Fibroblast of skin of scalp (primary cell): ENCODE measurements at places on chromosomes 3 and 15.

DNA sequence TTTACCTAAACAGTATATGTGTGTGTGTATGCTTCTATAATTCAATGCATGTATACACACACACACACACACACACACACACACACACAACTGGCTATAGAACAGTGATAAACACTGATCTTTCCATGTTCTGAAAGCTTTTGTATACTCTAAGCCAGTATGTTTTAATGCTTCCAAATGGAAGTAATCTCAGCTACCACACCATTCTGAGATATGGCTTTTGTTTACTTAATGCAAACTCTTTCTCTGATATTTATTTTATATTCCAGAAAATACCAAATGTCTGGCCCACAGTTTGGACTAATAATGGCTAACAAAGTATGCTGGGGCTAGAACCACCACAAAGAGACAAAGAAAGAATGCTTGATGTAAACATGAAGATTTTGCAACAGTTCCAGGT is 199.4 kb upstream of the ARHGEF26 start:
- DNase-seq: no peak

DNA sequence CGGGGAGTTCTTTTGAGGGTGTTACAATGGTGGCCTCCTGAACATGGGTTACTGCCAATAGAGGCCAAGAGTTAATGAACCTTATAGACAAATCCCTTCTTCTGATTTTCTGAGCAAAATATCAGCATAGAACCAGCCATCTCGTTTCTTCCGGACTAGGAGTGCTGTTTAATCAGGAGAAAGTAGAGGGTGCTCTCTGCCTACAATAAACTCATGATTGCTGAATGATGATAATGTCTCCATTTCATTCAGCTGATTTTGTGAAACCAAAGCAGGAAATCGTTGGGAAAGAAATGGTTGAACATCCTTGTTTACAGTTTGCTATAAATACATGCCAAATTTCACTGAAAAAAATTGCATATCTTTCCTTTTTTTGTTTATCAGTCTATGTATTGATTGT is 142.8 kb upstream of the PLSCR5 start:
- peak; percentile 80 for DNase-seq

DNA sequence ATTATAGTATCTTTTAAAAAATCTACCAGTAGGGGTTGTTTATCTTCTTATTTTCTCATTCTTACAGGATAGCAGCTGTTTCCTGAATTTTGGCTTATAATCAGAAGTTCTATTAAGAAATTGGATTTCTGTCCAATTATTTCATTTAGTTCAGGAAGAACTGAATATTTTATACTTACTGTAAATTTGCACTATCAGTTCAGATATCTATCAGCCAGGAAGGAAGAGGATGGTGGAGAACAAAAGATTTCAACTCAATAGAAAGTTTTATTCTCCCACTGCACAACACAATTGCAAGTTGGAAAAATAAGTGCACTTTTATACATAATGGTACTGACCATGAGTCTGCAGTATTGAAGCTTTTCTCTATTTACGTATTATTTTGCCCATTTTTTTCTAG is 400.9 kb downstream of the PLOD2 start:
- DNase-seq: no peak

- no peak for DNase-seq
Observed at GRCh38 chr3:122679882-122680474, 661 bp upstream of the PARP14 start.

- peak; percentile 17 for DNase-seq
Observed at GRCh38 chr3:181868576-181869082, 156.9 kb downstream of the SOX2 start.
